ENCODE measurements at places on chromosomes 3 and 15.

DNA sequence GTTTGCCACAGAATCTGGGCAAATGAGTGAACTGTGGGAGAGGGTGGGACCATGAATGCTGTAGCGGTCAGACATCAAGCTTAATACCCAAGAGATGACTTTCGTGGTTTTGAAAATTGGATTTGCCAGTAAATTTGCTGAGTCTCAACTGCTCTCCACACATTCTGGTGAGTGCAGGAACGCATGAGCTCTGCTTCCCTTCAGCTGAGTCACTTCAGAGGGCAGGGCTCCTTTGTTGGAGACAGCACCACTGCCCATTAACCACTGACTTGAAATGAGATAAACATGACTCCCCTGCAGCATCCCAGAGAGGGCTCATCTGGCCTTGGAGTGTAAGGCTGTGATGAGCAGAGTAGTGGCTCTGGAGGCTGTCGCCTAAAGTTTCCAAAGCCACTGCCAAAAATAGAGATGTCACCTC, 22.6 kb downstream of the RARRES1 start:
- DNase-seq = no peak

DNA sequence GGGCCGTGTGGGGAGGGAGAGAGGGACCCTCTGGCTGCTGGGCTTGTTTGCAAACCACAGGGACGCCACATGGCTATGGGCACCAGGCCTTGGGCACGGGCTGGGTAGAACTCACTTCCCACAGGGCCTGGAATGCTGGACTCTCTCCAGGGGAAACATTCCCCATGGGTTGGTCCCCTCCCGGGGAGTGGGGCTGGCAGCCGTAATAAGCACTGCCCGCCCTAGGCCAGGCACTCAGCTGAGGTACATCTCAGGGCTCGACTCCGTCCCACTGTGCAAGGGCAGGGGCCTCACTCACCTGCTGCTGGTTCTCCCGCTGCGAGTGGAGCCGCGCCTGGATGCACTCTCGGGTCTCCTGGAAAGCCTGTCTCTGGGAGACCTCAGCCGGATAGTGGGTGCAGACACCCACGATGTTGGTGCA, 96.7 kb downstream of the ADCY5 start:
- no peak for DNase-seq

DNA sequence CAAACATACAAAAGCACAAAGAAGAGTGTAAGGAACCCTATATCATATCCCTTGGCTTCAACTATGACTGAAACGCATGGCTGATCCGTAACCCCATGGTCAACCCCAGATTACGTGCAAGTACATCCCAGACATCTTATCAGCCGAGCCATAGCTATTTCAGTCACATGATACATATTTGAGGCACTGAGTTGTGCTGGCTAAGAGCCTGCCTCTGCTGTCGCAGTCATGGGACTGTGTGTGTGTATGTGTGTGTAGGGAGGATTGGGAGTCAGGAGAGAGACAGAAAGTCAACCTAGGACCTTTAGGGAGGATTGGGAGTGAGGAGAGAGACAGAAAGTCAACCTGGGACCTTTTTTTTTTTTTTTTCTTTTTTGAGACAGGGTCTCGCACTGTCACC, 8.4 kb downstream of the ST6GAL1 start:
- DNase-seq = no peak

DNA sequence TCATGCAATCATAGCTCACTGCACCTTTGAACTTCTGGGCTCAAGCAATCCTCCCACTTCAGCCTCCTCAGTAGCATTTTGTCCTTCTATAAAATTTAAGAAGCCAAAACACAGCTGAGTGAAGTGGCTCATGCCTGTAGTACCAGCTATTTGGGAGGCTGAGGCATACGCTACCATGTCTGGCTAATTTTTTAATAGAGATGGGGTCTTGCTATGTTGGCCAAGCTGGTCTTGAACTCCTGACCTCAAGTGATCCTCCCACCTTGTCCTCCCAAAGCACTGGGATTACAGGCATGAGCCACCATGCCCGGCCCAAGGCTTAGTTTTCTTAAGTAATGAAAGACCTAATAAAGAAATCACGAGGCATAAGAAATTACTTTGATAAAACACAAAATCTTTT, 14.7 kb upstream of the FNDC3B start:
- DNase-seq = no peak

- no peak for DNase-seq
Measured at GRCh38 chr3:124627501-124627908, 102.7 kb upstream of the UMPS start.

- peak; percentile 89 for DNase-seq
Measured at GRCh38 chr15:55290528-55291057, 980 bp upstream of the RAB27A start.

- peak; percentile 63 for DNase-seq
Measured at GRCh38 chr15:32104061-32104995, 74.0 kb downstream of the CHRNA7 start.

DNA sequence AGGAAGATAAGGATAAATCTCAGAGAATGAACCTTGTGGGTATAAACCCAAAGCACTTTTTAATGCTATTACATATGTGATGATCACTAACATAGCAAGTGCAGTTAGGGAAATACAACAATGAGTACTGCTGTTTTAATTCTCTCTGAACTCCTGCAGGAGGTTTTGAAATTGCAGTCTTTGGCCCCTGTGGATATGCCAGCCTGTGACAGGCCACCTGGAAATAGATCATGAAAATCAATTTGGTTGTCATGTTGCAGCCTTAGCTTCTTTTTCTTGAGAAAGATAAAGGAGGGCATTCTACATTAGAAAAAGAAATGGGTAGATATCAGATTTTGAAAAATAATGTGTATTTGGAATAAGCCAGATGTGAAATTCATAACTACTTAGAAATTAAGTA, 103.6 kb downstream of the RSRC1 start:
- DNase-seq = no peak

DNA sequence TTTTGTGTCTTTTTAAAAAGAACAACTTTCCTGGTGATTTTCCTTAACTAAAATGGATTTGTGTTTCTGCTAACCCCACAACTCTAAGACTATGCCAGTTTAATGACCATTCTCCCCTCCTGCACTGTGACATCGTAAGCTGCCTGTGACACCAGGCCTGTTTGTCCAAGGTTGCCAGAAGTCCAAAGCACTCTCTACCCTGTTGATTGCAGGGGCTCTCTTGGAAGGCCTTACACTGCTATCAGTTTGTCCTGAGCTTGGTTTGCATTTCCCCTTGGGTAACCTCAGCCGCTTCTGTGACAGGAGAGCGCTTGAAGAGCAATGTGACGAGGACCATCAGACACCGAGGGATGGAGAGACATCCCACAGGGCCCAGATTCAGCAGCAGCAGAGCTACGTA, 55.8 kb downstream of the CDAN1 start:
- no peak for DNase-seq

DNA sequence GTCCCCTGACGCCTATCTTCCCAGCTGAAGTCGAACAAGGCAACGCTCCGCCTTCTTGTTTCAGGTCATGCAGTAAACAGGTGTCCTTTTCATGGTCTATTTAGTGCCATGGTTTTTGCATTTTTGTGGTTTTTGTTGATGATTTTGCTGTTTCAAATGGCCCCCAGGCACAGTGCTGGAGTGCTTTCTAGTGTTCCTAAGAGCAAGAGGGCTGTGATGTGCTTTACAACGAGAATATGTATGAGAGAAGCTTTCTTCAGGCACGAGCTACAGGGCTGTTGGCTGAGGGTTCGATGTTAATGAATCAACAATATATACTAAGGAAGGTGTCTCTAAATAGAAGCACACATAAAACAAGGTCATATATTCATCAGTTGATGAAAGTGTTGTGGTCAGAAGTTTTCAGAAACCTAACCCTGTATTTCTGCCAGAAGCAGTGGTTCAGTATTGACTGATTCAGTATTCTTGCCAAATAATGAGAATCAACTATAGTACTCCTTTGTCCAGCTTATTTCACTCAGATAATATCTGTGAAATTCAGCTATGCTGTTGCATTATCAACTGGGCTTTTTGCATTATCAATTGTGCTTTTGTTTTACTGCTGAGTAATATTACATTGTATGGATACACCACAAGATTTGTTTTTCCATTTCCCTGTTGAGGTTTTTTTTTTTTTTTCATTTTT, 18.5 kb downstream of the LIMD1 start:
- DNase-seq = peak; percentile 94

- no peak for DNase-seq
Measured at GRCh38 chr3:17055374-17056276, 170.9 kb downstream of the PLCL2 start.
